NCI-H2171 treated with DMSO at 0.1 percent for 48 hours (cell line): ENCODE measurements at places on chromosomes 7 and 10.

GRCh38 chr7:45460379-45460778, 113.8 kb upstream of the ADCY1 start:
- DNase-seq = no peak

- no peak for DNase-seq
Measured at GRCh38 chr7:96100737-96101136, 221.2 kb downstream of the SLC25A13 start.

GRCh38 chr7:38685851-38686250, 54.7 kb upstream of the AMPH start:
- no peak for DNase-seq

DNA sequence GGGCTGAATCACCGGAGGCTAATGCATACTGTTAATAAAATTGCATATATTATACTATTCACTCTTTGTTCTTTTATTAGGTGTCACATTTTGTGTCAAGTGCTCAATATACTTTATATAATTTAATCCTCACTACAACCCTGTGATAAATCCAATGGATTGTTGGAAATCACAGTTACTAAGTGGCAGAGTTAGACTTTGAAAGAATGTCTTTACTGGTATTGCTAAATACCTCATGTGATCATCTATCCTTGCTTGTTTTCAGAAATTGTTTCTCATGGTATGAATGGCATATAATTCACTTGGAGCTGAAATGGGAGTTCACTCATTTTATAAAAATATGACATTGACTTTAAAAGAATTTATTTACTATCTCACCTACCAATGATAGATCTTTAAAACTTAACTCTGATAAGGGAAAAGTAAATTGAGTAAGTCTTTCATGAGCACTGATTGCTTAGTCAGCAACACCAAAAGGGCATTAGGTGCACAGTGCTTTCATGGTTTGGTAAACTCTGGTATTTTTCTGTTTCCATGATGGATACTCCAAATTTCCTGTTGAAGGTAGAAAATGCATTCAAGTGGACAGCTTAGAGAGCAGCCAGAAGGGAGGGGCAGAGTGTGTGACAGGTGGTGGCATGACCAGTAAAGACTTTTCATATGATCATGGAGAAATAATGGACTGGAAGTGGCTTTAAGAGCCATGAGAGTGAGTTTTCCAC, 22.6 kb downstream of the ENKUR start:
- DNase-seq = no peak

DNA sequence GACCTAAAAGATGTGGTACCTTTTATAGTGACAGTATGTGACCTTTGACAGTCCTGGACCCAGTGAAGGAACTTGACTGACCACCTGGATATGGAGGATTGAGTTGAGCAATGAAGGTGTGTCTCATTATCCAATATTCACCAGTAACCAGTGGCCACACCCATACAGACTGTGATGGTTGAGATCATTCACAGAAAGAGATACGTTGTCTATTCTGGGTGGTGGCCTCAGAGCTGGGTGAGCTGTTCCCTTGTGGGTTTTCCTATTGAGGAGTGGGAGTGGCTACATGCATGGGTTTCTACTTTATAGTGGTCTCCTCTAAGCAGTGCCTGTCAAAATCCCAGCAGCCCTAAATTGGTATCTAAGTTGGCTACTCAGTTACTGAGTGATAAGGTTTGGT, 507.4 kb downstream of the SORCS3 start:
- DNase-seq = no peak

DNA sequence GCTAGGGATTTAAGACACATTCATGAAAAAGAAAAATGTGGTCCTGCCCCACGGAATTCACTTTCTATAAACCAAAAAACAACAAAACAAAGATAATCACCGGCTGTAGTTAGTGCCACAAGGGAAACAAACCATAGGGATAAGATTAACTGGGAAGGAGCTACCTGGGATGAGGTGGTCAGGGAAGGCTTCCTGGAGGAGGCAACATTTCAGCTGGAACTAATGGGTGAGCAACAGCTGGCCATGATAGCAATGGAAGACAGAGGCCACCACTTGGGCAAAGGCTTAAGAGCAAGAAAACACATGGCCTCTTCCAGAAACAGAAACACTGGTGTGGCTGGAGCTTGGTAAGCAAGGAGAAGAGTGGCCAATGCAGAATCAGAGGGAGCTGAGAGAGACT, 38.4 kb upstream of the ENO4 start:
- no peak for DNase-seq

DNA sequence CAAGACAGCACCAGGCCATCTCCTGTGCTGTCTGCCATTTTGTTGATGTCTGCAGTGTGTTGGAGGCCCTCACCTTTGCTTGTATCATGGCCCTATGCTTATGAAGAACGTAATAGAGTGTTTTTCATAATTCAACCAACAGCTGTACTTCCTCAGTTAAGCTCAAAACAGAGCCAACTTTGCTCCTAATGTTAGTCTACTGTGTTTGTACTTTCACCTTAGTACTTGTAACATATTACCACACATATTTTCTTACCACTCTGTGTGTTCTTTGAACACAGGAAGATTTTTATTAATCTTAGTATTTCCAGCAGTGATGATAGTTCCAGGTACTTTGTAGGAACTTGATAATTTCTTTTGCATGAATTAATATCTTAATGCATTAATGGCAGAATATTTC, 5.9 kb downstream of the ZNF33A start:
- DNase-seq = no peak
